Memory B cell (primary cell): ENCODE measurements at places on chromosomes 5 and 9.

- DNase-seq: no peak
Observed at GRCh38 chr5:89297066-89297465, 414.1 kb upstream of the MEF2C start.

DNA sequence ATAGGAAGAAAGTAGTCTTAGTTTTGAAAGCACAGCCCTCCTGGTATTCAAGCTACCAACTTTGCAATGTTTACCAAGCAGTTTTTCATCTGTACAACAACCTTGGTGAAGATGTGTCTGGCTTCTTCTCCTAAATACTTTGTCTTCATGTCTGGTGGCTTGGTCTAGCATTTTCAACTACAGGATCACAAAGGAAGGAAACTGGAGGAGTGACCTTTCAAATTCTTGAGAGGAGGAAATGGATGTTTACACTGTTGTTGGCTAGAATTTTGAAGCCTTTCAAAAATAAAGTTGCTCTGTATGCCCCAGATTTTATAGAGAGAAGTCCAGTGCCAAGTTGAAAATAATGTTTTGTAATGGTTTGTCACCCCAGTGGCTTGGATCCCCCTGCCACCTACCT is 16.3 kb downstream of the PAM start:
- no peak for DNase-seq

GRCh38 chr5:174980952-174981351 is 256.6 kb downstream of the MSX2 start:
- no peak for DNase-seq

GRCh38 chr9:23855873-23856604 is 30.0 kb upstream of the ELAVL2 start:
- no peak for DNase-seq
